B cell (primary cell): ENCODE measurements at places on chromosomes 4 and X.
A peak's percentile ranks its signal among the peaks of the same experiment; 100 is the strongest.

GRCh38 chr4:71275570-71275969, 63.2 kb upstream of the SLC4A4 start:
- DNase-seq, result no peak

DNA sequence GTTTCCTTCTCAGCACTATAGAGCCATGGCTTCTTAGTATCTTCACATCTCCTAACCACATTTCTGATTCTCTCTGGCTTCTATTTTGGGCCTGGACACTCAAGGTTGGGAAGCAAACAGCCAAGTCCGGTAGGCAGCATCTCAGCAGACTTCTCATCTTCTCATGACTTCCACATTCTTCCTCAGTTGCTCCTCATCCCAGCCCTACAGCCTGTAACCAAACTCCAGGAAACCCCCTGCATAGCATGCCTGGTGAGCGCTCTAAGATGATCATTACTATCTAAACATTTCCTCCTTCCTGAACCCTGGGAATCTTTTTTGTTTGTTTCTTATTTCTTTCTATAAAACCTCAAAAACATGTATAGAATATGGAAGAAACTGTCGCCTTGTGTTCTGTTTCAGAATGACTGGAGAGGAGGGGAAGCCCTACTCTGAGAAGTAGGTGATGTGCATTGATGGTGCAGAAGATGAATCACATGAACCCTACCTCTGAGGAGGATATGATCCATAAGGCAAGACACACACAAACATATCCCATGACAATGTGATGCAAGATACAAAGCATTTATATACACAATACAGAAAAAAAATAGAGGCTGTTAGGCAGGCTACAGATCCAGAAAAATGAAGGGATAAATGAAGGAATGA, 219.8 kb upstream of the GYPA start:
- no peak for DNase-seq

GRCh38 chr4:81723927-81724587, 252.3 kb upstream of the RASGEF1B start:
- peak; percentile 36 for DNase-seq

- no peak for DNase-seq
Measured at GRCh38 chr4:66376396-66376795, 706.1 kb upstream of the EPHA5 start.

DNA sequence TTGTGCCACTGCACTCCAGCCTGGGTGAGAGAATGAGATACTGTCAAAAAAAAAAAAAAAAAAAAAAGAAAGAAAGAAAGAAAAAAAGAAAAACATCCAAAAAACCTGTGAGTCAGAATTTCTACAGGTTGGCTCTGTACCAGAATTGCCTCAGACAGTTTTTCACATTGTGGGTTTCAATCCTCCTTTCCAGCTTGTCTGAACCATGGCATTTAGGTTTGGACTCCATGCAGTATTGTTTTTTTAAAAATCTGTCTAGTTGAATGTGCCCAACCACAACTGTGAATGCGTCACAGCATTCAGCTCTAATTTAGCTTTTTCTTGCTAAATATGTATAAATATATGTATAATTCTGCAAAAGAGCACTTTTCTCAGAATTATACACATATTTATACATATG, 31.4 kb upstream of the ARSH start:
- no peak for DNase-seq

DNA sequence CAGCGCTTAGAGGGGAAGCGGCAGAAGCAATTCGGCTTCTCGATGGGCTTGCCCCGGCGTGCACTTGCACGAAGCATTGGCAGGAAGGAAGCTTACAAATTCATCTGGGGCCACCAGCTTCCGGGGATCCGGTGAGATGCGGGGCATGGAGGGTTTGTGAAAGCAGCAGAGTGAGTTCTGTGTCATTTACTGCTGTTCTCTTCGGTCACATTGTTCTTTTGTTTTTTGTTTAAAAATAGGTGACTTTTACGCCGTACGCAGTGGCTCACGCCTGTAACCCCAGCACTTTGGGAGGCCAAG, 47.0 kb downstream of the ASMT start:
- no peak for DNase-seq

DNA sequence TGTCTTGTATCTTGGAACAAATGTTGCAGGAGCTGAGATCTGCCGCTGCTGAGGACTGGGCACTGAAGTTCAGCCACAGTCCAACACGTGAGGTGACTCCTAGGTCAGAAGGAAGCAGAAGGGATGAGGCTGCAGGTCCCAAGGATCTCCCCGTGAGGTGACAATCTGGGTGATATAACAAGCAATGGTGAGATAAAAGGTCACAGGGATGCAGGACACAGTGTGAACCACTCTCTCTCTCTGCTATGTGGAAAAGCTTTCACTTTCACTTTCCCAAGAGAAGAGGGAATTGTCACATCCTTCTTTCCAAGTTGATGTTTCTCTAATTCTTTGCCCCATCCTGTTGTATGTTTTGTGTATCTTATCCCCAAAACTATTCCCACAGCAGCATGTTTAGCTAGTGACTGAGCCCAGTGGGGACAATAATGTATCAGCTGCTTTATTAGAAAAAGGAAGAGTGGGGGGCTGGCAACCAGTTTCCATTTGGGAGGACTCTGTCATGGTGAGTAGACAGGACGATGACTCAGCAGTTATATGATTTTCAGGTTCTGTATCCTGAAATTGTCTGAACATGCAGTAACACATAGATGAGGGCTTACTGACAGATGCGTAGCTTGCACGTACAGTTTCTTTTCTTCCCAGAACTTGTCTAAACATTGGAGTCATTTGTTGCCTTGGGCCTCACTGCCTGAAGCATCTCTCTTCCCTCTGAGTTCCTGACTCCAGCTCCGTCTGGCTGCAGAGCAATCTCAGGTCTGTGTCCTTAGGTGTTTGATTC, 1415.8 kb upstream of the TENM3 start:
- DNase-seq, result no peak

GRCh38 chr4:77827343-77827742, 8.2 kb upstream of the CNOT6L start:
- DNase-seq, result peak; percentile 33

GRCh38 chrX:50100188-50100587, 100.6 kb downstream of the AKAP4 start:
- DNase-seq, result peak; percentile 29

GRCh38 chr4:144399927-144400326, 246.0 kb upstream of the HHIP start:
- DNase-seq, result no peak

- DNase-seq, result peak; percentile 35
Measured at GRCh38 chr4:159487284-159487747, 384.4 kb downstream of the RAPGEF2 start.

GRCh38 chr4:8344377-8344776, 74.8 kb downstream of the HTRA3 start:
- DNase-seq, result no peak

GRCh38 chr4:85029453-85029852, 63.0 kb upstream of the WDFY3 start:
- no peak for DNase-seq

- no peak for DNase-seq
Measured at GRCh38 chr4:41177016-41177415, 37.3 kb downstream of the APBB2 start.

DNA sequence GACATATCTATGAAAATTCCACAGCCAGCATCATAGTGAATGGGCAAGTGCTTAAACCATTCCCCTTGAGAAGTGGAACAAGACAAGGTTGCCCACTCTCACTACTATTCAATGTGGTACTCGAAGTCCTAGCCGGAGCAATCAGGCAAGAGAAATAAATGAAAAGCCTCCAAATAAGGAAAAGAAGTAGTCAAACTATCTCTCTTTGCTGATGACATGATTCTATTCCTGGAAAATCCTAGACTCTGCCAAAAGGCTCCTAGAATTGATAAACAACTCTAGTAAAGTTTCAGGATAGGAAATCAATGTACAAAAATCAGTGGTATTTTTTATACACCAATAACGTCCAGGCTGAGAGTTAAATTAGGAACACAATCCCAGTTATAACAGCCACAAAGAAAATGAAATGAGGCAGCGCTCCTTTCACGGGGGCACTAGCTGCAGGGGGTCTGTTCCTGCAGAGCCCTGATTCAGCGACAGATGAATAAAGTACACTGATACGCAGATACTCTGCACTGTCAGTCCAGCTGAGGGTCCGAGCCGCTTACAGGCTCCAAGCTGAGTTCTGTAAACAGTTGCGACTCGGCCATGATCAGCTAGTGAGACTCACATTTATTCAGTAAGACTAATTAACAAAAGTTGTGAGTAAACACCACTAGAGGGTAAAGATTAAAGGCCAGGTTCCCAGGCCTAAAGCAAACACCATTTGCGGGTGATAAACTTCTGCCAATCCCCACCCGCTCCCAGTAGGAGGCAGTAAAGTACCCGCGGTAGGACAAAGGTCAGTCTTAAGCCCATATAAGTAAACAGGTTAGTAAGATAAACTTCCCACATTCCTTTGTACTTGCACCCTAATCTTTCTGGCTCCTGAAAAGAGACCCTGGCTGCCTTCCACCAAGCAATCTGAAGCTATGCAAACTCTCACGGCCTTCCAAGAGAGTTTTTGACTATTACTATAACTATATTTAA, 290.6 kb upstream of the GRID2 start:
- no peak for DNase-seq

GRCh38 chr4:4606321-4606720, 64.5 kb upstream of the STX18 start:
- DNase-seq, result no peak

- no peak for DNase-seq
Measured at GRCh38 chr4:4720646-4721045, 138.8 kb upstream of the MSX1 start.
